BJ (cell line): ENCODE measurements at places on chromosomes 6 and 20.

GRCh38 chr6:110063594-110064263, 85.6 kb downstream of the GPR6 start:
- DNase-seq = no peak

DNA sequence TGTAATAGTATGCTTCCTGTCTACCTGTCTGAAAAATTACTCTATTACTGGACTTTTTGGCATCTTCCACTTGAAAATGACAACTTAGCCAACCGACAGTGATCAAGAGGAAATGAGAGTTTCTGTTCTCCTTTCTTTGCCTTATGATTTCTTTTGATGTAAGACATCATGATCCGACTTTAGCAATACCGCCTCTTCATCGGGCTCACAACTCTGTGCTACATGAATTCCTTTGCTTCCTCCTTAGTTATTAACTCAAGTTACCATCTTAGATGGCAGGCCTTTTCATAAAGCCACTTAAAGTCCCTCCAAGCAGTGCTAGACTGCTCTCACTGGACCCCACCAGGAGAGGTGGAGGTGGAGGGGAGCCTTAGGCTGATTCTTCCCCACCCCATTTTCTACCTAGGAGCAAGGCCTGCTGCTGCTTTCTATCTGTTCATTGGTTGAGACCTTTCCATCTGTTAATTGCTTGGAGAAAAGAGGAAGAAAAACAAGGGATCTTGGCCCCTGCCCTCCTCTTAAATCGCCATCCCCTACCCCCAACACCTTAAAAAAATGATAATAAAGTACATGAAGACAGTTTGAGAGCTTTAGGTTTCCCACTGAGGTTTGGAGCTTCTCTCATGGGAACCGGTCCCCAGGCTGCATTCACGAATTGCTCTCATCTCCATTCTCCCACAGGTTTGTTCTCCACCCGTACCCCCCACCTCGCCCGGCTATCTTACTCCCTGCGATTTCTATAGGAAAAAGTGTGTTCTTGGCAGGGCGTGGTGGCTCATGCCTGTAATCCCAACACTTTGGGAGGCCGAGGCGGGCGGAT, 21.6 kb upstream of the MCM3 start:
- no peak for DNase-seq

DNA sequence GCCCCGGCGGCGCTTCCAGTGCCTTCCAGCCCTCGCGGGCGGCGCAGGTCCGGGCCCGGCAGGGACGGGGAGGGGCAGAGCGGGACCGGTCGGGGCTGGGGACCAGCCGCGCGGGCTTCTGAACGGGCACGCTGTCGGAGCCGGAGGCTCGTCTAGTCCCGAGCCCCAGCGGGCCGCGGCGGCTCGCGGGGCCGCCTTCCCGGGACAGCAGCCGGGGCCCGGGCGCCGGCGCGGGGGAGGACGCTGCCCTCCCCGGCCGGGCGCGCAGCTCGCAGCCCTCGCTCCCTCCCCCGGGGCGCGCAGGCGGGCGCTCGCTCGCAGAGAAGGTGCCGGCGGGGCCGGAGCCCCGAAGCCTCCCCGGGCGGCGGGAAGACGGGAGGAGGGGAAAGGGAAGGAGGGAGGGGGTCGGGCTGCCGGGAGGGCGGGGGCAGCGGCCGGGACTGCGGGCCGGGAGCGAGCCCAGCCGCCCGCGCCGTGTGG, 696 bp upstream of the SIRPA start:
- DNase-seq = no peak

- DNase-seq = no peak
Measured at GRCh38 chr6:13319891-13320564, 8.3 kb downstream of the TBC1D7 start.

DNA sequence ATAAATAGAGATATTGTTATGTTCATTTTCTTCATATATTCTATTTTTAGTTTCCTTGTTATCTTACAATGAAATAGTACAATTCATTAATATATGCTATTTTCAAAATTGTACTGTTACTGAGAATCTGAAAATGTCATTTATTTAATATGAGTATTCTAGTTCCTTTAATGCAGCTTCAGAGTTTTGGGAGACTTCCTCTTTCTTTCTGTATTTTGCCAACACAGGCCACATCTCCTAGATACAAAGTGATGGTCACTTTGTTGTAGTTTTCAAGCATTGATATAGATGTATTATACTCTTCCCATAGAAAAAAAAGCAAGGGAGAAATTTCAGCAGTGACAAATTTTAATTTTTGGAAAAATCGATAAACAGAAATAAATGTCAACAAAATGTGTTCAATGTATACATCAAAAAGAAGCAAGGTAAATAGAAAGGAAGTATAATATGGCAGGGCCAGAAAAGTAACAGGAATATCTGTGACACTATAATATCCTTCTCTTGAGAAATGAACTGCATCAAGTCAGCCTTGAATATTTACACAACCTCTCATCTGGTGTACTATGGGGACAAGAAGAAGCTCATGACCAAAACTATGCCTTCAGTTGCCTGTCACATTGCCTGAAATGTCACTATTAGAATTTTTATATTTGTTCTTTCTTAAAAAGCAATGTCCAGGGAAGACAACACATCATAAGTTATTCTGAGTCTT, 396.0 kb downstream of the TBC1D32 start:
- no peak for DNase-seq

- peak; percentile 7 for DNase-seq
Measured at GRCh38 chr6:153537422-153537821, 406.3 kb upstream of the RGS17 start.

- no peak for DNase-seq
Measured at GRCh38 chr20:43243672-43244269, 54.1 kb upstream of the PTPRT start.

- DNase-seq = no peak
Measured at GRCh38 chr6:43848671-43849391, 78.8 kb downstream of the VEGFA start.

GRCh38 chr6:90493332-90493731, 93.5 kb downstream of the MAP3K7 start:
- no peak for DNase-seq

GRCh38 chr6:14288910-14289309, 171.3 kb downstream of the CD83 start:
- no peak for DNase-seq

DNA sequence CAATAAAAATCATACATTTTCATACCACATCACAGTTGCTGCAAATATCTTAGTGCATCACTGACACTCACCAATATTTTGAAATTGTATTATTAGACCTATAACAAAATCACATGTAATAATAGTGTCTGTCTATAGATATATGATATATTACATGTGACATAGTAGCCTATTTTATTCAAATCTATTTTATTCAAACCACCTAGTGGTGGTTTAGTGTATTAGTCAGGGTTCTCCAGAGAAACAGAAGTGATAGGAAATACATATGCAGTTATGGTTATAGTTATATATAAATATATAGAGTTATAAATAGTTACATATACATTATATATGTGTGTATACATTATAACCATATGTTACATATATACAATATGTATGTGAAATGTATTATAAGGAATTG, 366.5 kb upstream of the ARID1B start:
- no peak for DNase-seq

GRCh38 chr6:119628691-119629594, 279.4 kb upstream of the MAN1A1 start:
- DNase-seq = no peak

GRCh38 chr6:6525933-6526332, 62.6 kb upstream of the LY86 start:
- no peak for DNase-seq

DNA sequence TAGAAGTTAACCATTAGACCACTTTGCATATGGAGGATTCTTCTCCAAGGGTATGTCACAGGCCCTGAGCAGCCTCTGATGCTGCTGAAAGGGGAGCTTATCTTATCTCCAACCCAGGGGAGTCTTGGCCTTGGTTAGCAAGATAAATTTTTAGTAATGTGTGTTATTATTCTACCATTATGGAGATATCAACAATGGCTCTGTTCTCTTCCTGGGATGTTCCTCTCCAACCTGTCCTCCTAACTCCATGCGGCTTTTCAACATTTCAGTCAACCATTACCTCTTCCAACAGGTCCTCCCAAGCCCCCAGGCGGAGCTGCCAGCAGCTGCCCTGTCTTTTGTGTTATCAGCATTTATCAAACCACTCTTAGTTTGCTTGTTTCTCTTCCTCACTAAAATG, 48.4 kb upstream of the FOXC1 start:
- no peak for DNase-seq

- no peak for DNase-seq
Measured at GRCh38 chr6:19896693-19897010, 59.5 kb downstream of the ID4 start.

DNA sequence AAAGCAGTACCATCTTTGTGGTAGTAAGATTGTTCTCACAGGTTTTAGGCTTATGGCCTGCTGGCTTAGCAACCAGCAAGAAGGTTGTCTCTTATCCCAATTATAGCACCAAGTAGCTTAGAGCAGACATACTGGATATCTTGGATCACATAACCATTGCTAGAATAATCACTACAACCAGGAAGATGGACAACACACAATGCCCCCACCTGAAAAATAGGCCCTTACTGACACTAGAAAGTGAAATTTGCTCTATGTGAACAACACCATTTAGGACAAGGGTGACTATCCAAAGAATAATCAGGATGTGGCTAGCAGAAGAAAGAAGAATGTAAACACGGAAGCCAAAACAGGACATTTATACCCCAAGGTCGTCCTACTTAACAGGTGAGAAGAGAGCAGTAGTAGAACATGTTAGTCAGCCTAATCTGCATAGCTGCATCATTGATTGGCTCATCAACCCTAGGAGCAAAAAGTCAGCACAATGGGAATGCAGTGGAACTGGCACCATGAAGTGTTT, 172.7 kb upstream of the MARCKS start:
- no peak for DNase-seq

- no peak for DNase-seq
Measured at GRCh38 chr6:148313488-148313887, 29.1 kb upstream of the SASH1 start.

GRCh38 chr20:5842465-5842864, 92.3 kb downstream of the SHLD1 start:
- no peak for DNase-seq

- DNase-seq = no peak
Measured at GRCh38 chr20:25042531-25043498, 15.1 kb downstream of the ACSS1 start.

DNA sequence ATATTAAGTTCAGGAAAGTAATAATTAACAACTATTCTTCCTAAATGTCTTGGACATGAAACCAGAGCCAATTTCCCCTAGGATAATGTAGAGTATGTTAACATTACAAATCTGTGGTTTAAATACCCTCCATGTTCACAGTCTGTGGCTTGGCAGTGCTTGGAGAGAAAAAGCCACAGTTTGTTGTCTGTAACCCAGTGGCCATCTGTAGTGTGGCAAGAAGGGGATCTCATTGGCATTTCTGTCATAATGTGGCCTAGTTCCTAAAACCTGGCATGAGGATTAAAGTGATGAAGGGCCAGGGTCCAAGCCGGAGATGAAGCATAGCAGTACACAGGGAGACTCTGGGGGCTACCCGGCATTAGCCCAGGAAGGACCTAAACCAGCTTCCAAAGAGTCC, 31.2 kb downstream of the SYNE1 start:
- no peak for DNase-seq

GRCh38 chr6:75402296-75402695, 91.3 kb downstream of the FILIP1 start:
- peak; percentile 76 for DNase-seq

DNA sequence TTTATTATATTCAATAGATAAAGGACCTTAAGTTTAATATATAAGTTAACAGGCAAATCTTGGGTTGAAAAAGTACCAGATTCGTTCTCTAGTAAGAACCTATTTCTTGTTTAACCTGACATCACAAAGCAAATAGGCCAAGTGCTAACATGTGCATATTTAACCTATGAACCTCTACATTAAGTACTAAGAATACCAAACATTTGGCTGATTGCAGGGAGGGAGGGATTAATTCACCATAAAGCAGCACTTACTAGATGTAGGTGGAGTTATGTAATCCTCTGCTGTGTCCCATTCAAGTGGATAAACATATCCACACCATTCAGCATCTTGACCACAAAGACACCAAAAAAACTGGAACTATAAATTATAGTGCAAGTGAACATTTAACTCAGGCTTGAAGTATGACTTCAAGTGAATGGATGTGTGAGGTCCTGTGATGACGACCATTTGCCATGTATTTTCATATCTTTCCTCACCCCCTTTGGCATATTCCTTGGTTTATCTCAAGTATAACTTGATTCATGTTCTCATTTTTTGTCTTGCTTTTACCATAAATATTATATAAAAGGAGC, 10.2 kb downstream of the STX11 start:
- DNase-seq = no peak

DNA sequence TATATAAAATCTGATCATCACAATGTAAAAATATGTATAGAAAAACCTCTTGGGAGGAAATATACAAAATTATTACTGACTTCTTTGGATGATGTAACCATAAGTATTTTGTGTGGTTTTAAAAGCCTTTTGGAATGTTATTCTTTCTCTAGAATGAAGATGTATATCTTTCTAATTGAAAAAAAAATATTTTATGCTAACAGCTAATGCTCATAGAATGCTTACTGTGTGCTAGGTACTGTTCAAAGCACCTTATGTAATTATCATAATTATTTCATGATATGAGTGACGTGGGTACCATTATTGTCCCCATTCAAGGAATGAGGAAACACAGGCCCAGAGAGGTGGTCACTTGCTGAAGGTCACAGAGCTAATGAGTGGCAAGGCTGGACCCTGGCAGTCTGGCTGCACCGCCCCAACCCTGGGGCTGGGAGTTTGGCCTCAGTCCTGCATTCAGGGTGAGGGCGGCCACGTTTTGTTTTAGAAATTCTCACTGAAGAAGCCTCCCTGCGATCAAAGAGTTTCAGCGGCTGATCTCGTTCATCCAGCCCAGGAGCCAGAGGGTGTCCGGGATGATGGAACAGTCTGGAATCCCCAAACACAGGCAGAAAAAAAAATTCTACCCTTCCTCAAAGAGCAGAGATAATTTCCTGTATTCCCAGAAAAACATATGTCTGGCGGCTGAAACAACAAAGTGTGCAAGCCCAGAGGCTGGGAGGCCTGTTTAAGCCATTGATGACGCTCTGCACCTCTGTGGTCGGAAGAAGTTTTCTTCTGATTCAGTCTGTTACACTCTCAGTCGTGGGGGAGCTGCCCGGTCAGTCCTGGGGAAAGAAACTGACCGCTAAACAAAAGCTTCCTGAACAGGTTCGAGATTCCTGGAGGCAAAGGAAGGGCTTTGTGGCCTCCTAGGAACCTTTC, 37.3 kb downstream of the TFEB start:
- peak; percentile 89 for DNase-seq

- no peak for DNase-seq
Measured at GRCh38 chr6:43335469-43335868, 26.8 kb upstream of the CRIP3 start.

- no peak for DNase-seq
Measured at GRCh38 chr20:6707321-6707831, 60.1 kb upstream of the BMP2 start.

- DNase-seq = no peak
Measured at GRCh38 chr6:38146021-38146733, 326.6 kb downstream of the ZFAND3 start.

DNA sequence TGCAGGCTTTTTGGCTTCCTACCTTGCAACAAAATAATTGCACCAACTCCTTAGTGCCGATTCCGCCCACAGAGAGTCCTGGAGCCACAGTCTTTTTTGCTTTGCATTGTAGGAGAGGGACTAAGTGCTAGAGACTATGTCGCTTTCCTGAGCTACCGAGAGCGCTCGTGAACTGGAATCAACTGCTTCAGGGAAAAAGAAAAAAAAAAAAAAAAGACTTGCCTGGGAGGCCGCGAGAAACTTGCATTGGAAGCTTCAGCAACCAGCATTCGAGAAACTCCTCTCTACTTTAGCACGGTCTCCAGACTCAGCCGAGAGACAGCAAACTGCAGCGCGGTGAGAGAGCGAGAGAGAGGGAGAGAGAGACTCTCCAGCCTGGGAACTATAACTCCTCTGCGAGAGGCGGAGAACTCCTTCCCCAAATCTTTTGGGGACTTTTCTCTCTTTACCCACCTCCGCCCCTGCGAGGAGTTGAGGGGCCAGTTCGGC, 420 bp downstream of the SOX4 start:
- DNase-seq = no peak
